ENCODE measurements at places on chromosomes 1 and 21.

DNA sequence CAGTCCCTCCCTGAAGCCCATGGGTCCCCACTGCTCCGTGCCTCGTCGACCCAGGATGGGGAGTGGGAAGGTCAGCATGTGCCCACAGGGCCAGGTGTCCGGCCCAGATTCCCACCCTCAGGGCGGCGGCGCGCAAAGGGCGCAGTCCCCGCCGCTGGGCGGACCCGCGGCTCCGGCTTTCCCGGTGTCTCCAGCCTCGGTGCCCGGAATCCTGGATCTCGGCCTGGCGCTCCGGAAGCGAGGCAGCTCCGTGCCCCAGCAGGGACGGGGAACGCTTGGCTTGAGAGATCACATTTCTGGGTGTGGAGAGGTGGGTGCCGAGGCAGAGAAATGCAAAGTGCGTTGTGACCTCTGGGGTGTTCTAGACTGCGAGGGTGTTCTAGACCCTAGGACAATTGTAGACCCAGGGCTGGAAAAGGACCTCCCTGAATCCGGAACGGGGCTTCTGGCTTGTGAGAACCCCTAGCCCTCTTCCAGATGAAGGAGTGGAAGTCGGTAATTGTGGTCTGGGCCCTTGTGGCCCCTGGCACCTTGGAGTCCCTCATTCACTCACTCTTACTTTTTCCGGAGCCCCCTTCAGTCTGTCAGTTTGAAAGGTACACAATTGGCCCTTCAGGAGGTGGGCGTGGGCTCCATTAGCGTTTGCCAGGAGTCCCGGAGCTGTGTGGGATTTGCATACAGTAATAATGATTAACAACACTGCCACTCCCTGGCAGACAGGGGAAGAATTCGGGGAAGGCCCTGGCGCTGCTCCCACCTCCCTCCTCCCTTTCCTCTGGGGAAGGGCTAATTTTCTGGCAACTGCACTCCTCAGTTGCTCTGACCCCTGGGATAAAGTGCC, 1.6 kb upstream of the KCND3 start:
- no peak for DNase-seq

- DNase-seq = no peak
These were observed 128.8 kb upstream of the COA6 start for GRCh38 chr1:234244482-234244881.

DNA sequence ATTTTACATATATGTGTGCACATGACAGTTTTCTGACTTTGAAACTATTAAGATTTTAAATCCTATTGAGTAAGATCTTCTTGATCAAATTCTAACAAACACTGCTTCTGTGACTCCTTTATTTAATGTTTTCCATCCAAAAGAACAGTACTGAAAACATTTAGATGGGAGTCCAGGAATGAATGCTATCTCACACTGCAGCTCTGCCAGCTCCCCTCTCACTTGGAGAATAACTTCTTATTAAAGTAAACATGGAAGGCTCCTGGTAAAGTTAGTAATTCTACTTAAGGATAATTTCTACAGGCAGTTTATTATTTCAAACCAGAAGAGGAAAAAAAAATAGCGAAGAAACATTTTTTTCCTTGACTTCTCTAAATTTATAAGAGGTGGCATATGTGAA, 349.1 kb downstream of the DPYD start:
- DNase-seq = no peak

DNA sequence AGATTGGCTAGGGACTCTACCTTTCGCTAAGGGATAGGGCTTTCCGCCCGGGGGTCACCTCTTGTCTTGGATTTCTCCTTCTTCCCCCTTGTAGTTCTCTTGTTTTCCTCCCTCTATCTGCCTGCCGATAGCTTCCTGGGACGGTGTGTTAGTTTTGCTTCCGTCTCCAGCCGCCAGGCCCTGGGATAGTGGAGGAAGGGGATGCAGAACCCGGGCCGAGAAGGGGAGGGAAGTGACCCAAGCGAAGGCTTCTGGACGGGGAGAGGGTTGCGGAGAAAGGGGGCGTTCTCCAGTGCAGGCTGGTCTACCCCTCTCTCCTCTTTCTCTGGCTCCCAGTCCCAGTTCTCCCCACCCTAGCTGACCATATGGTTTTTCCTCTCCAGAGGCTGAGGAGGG, 871 bp downstream of the TUFT1 start:
- no peak for DNase-seq

GRCh38 chr1:203564024-203564423, 62.6 kb upstream of the ATP2B4 start:
- DNase-seq = no peak

Data from glomerular endothelial cell (primary cell).